ENCODE measurements at places on chromosomes 7 and 10.

DNA sequence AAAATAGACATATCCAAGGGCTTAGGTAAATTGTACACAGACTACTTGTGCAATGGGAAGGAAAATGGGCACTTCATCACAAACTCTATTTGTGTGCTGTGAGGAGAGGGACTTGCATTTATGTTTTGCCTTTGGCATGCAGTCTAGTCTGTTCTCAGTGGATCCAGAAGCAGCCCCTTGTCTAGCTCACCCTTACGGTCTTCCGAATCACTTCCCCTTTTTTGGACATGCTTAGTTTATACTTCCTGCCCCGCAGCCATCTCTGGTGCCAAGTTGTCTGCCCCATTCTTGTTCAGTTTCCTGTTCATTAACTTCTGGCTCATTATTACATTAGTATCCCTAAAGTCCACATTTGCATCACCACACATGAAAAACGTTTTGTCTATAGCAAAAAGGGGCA, 161.6 kb downstream of the NRCAM start:
- DNase-seq = no peak

DNA sequence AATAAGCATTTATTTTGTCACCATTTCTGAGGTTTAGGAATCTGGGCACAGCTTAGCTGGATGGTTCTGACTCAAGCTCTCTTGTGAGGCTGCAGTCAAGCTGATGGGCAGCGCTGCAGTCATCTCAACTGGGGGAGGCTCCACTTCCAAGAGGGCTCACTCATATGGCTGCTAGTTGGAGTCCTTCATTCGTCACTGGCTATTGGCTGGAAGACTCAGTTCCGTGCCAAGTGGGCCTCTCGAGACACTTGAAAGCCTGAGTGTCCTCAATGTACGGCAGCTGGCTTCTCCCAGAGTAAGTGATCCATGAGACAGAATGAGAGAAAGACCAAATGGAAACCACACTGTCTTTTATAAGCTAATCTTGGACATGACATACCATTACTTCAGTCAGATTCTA, 21.6 kb upstream of the COL13A1 start:
- no peak for DNase-seq

GRCh38 chr10:91610444-91610843, 22.4 kb downstream of the PPP1R3C start:
- no peak for DNase-seq

GRCh38 chr7:117025891-117026290, 72.6 kb downstream of the ST7 start:
- DNase-seq = no peak

DNA sequence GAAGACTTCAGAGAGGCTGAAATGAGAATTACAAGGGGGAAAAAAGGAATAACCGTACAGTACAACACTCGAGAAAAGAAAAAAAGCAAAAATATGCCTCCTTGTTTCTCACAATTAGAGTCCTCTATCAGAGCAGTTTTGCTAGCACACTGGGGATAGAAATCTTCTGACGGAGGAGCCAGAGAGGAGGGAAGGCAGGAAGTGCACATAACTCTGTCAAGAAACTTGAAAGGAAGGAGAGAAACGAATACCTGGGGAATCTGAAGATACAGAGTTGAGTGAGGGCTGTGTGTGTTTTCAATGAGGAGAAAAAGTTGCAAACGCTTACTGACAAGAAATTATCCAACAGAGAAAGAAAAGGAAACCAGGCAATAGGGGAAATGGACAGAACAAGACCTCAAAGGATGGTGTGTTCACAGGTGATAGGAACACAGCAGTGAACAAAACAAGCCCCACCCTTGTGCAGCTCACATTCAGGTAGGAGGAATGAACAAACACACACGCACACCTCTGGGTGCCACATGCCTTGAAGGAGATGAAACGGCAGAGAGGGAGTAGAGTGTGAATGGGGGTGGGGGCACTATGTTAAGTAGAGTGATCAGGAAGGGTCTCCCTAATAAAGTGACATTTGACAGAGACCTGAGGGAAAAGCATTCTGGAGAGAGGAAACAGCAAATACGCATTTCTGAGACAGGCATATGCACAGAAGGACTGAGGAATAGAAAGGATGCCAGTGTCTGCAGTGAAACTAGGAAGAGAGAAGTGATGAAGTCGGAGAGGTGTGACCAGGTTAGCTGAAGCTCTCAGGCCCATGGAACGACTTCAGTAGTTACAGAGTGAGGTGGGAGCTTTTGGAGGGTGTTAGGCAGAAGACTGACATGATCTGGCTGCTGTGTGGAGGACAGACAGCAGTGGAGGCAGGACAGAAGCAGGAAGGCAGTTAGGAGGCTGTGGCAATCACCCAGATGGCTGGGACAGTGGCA, 46.7 kb upstream of the SPOCK2 start:
- DNase-seq = no peak

GRCh38 chr7:140610204-140611165, 30.1 kb downstream of the DENND2A start:
- DNase-seq = no peak

- no peak for DNase-seq
Observed at GRCh38 chr10:119348106-119348505, 140.7 kb downstream of the GRK5 start.

DNA sequence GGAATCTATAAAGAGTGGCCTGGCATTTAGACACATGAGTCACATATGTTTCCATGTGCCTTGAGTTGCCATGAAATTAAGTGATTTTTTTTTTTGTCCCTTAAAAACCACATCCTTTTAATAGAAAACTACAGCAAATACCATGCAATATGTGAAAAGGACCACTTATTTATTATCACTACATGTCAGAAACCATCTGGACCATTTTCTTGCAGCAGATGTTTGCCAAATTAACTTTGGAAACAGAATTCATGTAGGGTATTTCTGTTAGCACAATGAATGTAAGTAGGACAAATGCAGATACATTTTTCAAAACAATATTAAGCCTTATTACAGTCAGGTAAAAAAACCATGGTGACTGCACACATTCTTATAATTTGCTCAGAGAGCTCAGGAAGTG, 230.6 kb downstream of the REEP3 start:
- DNase-seq = no peak

- DNase-seq = no peak
Observed at GRCh38 chr10:99784016-99784726, 1.7 kb downstream of the ABCC2 start.

GRCh38 chr7:99121496-99122021, 22.3 kb downstream of the SMURF1 start:
- DNase-seq = no peak

DNA sequence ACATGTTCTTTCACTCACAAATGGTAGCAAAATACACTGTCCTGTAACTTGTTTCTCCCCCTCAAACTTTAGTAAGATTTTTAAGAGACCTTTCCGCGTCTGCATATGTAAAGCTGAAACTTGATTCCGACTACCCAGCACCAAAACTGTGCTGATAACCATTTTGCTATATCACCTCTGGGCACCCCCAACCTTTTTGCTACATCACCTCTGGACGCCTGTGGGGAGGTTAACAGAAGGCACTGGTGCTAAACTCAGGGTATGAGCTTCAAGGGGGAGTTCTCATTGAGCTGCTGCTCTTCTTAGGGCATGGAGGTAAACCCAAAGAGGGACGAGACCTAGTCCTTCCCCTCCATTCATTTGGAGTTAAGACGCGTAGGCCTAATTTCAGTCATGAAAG, 67.6 kb upstream of the NFE2L3 start:
- no peak for DNase-seq

GRCh38 chr10:46289209-46289810, 2.5 kb downstream of the ANTXRL start:
- DNase-seq = no peak

- DNase-seq = no peak
Observed at GRCh38 chr7:1483536-1484505, 20.4 kb downstream of the INTS1 start.

- no peak for DNase-seq
Observed at GRCh38 chr7:122136078-122136477, 8.0 kb downstream of the AASS start.

- no peak for DNase-seq
Observed at GRCh38 chr7:23712368-23713284, 2.6 kb downstream of the STK31 start.

DNA sequence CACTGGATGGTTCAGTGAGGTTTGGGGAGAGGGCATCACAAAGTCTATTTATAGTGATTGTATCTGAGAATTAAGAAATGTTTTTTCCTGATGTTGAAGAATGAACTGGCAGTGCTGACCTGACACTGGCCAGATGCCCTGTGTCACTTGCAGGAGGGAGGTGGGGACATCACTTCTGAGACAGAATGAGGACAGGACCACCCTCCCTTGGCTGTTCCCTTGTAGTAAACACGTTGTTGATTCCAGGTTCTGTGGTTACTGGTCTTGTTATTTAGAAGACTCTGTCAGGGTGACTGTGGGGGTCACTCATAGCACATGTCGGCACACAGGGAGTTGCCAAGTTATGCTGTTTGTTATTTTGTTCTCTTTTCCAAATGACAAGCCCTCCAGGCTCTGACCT, 126.4 kb downstream of the ADCY1 start:
- DNase-seq = no peak

- no peak for DNase-seq
Observed at GRCh38 chr10:75028748-75029147, 82.7 kb upstream of the SAMD8 start.

GRCh38 chr7:155090684-155091083, 20.6 kb downstream of the HTR5A start:
- no peak for DNase-seq

DNA sequence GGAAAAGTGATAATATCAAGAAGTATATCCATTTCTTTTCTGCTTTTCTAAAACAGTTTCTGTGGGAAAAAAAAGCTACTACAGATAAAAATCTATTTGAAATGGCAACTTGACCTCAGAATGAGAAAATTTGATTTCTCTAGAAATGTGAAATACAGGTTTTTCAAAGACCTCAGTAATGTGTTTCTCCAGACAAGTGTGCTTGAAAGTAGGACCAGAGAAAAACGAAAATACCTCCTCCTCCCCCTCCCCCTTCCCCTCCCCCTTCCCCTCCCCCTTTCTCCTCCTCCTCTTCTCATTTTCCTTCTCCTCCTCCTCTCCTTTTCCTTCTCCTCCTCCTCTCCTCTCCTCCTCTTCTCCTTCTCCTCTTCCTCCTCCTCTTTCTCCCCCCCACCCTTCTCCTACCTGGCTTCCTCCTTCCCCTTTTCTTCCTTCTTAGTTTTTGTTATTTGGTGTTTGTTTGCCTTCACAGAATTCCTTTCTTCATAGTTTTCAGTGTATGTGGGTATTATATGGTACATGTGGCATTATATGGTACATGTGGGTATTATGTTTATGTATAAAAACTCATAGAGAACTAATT, 179.4 kb downstream of the CDK14 start:
- no peak for DNase-seq

DNA sequence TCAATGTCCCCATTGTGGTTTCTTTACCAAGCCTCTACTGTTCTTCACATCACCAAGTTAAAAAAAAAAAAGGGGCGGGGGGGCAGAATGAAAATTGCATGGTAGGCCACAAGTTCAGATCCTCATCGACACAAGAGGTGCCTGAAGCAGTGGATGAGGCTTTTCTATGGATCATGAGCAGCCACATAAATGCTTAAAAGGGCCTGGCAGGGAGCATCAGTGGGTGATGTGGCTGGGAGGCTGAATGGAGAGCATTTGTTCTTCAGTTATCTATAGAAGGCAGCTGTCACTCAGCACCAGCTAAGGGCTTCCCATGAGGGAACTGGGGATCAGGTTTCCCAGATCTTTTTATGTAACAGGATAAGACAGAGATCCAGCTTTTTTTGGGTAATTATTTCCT, 117.9 kb downstream of the CFTR start:
- DNase-seq = no peak

GRCh38 chr10:73439055-73439454, 5.7 kb upstream of the MSS51 start:
- no peak for DNase-seq

DNA sequence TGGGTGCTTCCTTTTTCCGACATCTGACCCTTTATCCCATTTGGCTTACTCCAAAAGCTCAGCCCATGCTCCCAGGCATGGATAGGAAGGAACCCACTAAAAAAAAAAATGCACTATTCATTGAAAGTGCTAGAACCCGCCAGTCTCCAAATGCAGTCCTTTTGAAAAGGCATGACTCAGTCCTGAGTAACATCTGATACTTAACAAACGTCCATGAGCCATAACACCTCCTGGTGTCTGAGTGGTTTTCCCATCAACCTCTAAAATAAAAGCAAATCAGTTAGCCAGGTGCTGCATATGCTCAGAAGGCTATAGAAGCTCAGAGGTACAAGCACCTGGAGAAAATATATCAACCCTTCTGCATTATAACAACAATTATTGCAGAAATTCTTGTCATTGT, 45.0 kb upstream of the CACUL1 start:
- no peak for DNase-seq

DNA sequence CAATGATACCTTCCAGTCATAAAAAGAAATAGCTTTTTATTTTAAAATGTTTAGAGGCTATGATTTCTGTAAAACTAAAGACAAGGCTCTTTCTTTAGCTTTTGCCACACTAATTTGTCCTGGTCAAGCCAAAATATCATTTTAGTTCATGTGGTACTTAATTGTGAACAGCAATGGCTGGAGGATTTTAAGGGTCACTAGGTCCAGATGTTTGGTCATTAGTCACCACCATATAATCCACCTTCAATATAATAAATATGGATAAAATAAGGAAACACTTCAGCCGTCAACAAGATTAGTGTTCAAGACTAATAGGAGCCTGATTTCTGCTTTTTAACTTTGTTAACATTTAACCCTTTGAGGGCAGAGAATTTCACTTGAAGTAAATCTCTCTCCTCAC, 50.0 kb upstream of the HGF start:
- DNase-seq = no peak

DNA sequence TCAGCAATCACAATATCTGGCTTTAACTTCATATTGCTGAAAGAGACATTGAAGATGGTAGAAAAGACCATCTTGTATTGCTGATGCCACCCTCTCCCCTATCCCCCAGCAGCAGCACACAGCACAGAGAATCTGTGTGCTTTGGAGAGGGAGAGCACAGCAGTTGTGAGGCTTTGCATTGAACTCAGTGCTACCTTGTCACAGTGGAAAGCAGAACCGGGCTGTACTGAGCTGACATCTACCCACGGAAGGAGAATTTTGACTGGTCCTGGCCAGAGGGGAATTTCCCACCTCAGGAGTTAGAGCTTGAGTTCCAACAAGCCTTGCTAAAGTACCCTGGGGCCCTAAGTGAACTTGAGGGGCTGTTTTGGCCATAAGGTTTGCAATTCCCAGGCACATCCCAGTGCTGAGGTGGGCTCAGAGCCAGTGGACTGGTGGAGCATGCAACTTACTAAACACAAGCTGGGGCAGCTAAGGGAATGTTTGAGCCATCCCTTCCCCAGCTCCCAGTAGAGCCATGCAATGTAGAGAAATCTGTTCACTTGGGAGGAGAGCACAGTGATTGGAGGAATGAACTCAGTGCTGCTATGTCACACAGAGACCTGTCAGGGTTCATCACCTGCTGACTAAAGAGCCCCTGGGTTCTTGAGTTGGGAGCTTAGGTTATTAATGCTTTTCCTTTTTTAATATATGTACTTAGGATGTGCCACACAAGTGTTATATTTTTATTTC, 62.1 kb downstream of the OR13A1 start:
- no peak for DNase-seq

GRCh38 chr10:126392469-126392868, 4.2 kb upstream of the ADAM12 start:
- DNase-seq = no peak

DNA sequence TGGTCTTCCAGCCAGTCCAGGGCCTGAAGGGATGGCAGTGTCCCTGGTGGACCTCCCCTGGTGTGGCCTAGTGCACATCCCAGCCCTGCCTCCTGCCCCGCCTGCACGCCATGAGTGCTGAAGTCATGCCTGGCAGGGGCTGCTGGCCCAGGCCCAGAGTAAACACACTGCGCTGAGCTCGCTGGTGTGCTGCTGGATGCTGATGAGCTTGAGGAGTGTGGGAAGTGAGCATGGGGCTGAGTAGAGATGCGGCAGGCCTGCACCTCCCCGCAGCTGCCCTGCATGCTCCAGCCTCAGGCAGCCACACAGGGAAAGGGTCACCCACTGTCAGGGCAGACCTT, 43.2 kb downstream of the HTRA1 start:
- DNase-seq = no peak
